ENCODE measurements at places on chromosomes 1 and 21. TPM values are rescaled to one million over a fixed set of nuclear protein-coding genes. Genes with fewer than 3 reads are reported as not detected.

Gene RNF186
- 4.3 TPM for total RNA-seq

- H3K27me3 ChIP-seq = no peaks in the 10 kb centered on the region
- peaks cover 6% of the 10 kb centered on the region for H3K4me1 ChIP-seq
- H3K4me3 ChIP-seq = no peak overlapping the region
- peak overlapping the region; percentile 57 for H3K27ac ChIP-seq
- DNase-seq = peak; percentile 79
Measured at GRCh38 chr21:41703857-41704501, 62.9 kb downstream of the RIPK4 start.

DNA sequence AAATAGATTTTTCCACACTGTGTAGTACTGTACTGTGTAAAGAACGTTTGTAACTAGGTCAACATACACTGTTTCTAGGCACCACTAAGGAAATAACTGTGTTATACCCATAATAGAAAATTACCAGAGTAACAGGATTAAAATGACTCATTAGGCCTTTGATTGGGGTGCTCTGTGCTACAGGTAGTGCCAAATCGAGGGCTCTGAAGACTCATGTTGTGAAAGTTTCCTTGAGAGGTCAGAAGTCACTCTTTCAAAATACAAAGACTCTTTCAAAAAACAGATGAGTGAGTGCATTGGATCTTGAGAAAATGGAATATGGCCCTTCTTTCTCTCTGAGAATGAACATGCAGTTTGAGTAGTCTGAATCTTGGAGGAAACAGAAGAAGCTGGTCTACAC, 143.0 kb downstream of the MRPL39 start:
- no peak overlapping the region for H3K27ac ChIP-seq
- no peaks in the 10 kb centered on the region for H3K4me1 ChIP-seq
- H3K36me3 ChIP-seq = no peaks in the 10 kb centered on the region
- H3K4me3 ChIP-seq = no peak overlapping the region

DNA sequence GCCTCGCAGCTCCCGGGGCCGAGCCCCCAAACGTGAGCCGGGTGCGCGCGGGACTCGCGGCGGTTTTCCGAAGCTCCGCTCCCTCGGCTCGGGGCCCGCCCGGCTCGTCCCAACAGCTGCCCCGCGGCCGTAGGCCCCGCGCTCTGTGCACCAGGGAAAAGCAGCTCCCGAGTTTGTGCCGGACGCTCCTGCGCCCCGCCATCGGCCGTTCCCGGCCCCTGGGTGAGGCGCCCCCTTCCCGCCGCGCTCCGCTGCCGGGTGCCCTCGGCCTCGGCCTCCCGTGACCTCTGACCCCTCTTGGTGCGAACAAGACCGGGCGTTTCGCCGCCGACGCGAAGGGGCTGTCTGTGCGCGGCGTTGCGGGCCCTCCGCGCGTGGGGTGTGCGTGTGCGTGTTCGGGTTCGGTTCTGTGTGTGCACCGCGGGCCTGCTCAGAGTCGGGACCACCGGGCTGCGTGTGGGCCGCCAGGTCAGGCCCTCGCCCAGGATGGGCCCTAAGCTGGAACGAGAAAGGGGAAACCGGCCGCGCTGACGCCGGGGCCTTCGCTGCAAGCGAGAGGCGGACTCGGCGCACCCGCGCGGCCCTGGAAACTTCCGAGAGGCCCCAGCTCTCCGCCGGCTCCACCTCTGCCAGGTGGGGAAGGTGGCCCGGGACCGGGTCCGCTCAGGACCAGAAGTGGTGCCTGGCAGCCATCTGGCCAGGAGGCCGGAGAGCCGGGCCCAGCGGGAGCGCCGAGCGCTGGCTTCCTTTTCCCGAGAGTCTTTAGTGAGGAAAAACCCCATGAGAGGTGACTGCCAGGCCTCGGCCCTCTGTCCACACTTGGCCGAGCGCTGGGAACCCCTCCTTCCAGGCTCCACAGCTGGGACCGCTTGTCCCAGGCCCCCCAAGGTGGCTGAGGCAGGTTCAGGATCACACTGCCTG, 1.9 kb downstream of the PRDM16 start:
- DNase-seq = no peak
- no peak overlapping the region for H3K27ac ChIP-seq
- peaks cover 7% of the 10 kb centered on the region for H3K27me3 ChIP-seq
- peak overlapping the region; percentile 81 for H3K4me3 ChIP-seq
- peaks cover 5% of the 10 kb centered on the region for H3K4me1 ChIP-seq

DNA sequence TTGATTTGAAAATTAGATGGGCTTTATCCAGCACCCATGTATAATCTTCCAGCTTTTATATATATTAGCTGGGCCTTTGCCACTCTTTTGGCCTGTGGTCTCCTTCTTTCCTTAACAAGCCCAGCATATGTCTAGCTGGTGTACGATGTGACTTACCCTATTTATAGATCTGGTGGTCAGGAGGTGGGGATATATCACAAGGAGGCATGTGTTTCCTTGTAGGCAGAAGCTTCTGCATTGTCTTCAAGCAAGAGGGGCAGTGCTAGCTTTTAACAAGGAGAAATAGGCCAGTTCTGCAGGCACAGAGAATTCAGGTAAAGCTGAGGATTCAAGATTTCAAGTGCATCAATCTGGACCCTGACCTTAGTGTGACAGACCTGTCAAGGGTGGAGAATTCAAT, 38.0 kb upstream of the DNASE2B start:
- no peak overlapping the region for H3K27ac ChIP-seq
- no peaks in the 10 kb centered on the region for H3K4me1 ChIP-seq
- no peaks in the 10 kb centered on the region for H3K36me3 ChIP-seq
- H3K27me3 ChIP-seq = no peaks in the 10 kb centered on the region

DNA sequence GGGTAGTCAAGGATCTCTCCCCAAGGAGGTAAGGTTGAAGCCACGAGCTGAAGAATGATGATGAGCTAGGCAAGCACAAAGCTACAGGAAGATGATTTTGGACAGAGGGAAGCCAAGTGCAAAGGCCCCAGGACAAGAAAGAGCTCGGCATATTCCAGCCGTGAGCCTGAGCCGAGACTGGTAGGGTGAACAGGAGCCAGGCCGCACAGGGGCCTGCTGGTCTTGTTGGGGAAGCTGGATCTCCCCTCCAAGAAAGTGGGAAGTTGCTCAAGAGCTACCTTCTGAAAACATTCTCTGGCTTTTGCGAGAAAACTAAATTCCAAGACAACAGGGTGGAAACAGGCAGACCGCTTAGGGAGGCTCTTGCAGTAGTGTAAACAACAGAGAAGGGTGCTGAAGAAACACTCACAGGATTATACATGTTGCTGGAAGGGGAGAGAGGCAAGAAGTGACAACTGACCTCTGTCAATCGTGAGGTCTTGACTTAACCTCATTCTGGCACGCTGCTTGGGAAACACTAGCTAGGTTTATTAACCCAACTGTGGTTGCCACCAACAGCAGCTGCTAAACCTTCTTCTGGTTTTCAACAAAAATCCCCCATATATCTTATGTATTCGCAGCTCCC, 625.2 kb downstream of the SMYD3 start:
- no peak overlapping the region for H3K27ac ChIP-seq
- no peaks in the 10 kb centered on the region for H3K27me3 ChIP-seq
- no peak overlapping the region for H3K4me3 ChIP-seq
- no peaks in the 10 kb centered on the region for H3K4me1 ChIP-seq
- no peak for DNase-seq

Gene SPRR2A
- not detected for total RNA-seq

GRCh38 chr1:59771361-59771760, 43.4 kb upstream of the HOOK1 start:
- no peaks in the 10 kb centered on the region for H3K27me3 ChIP-seq
- no peak overlapping the region for H3K4me3 ChIP-seq
- no peaks in the 10 kb centered on the region for H3K4me1 ChIP-seq
- H3K27ac ChIP-seq = no peak overlapping the region
- H3K36me3 ChIP-seq = no peaks in the 10 kb centered on the region

Gene SMIM1
- 4.7 TPM for total RNA-seq

Gene RAD54L
- not detected for total RNA-seq

- no peak overlapping the region for H3K27ac ChIP-seq
- H3K27me3 ChIP-seq = no peaks in the 10 kb centered on the region
- H3K4me3 ChIP-seq = no peak overlapping the region
- H3K36me3 ChIP-seq = peaks cover 6% of the 10 kb centered on the region
- no peak for DNase-seq
Measured at GRCh38 chr1:15876357-15877055, 29.0 kb downstream of the SPEN start.

DNA sequence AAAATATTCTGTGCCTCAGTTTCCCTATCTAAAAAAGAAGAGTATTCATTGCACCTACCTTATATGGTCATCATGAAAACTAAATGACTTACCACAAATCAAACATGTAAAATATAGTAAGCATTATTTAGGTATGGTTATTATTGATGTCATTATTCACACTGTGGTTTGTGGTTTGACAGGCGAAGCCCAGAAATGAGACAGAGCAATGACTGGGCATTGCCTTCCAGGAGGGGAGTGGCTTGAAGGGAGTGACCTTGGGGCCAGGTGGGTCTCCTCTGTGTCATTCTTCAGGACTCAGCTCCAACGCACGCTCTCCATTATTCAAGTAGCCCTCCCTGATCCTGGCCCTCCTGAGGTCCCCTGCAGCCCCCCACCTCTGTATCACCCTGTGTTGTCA, 133.7 kb downstream of the DMRTA2 start:
- peaks cover 3% of the 10 kb centered on the region for H3K27me3 ChIP-seq
- H3K36me3 ChIP-seq = no peaks in the 10 kb centered on the region
- no peak overlapping the region for H3K27ac ChIP-seq
- H3K4me1 ChIP-seq = no peaks in the 10 kb centered on the region

Gene TMEM54
- total RNA-seq = 109 TPM

Gene PLPPR4
- 2.3 TPM for total RNA-seq

- H3K27me3 ChIP-seq = no peaks in the 10 kb centered on the region
- no peak overlapping the region for H3K27ac ChIP-seq
- H3K36me3 ChIP-seq = peaks cover 6% of the 10 kb centered on the region
Measured at GRCh38 chr1:109241344-109241743, 8.0 kb upstream of the CELSR2 start.

- H3K27me3 ChIP-seq = no peaks in the 10 kb centered on the region
- no peaks in the 10 kb centered on the region for H3K4me1 ChIP-seq
- no peak overlapping the region for H3K4me3 ChIP-seq
- no peak overlapping the region for H3K27ac ChIP-seq
Measured at GRCh38 chr1:205124726-205125125, 2.9 kb upstream of the RBBP5 start.

DNA sequence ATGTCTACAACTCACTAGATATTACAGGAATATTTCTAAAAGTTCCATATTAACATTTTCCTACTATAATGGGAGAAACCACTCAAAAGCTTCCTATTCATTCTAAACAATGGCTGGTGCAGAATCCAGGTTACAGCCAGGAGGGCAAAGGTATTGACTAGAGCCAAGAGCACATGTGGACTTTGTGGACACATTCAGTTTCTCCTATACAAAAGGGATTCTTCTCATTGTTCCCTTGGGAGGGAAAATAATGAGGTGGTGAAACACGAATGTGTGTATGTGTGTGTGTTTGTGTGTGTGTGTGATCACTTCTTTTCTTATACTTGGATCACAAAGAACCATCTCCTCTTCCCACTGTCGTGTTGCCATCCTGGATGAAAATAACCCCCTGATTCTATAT, 1000.0 kb downstream of the ADGRL2 start:
- H3K4me1 ChIP-seq = no peaks in the 10 kb centered on the region
- no peaks in the 10 kb centered on the region for H3K27me3 ChIP-seq
- no peak for DNase-seq
- no peak overlapping the region for H3K27ac ChIP-seq

- H3K27ac ChIP-seq = no peak overlapping the region
- no peak overlapping the region for H3K4me3 ChIP-seq
- H3K27me3 ChIP-seq = no peaks in the 10 kb centered on the region
- no peak for DNase-seq
Measured at GRCh38 chr1:179951383-179952144, 3.0 kb upstream of the CEP350 start.

GRCh38 chr1:64302971-64303370, 99.5 kb downstream of the UBE2U start:
- no peaks in the 10 kb centered on the region for H3K36me3 ChIP-seq
- H3K4me1 ChIP-seq = no peaks in the 10 kb centered on the region
- no peak overlapping the region for H3K27ac ChIP-seq
- no peaks in the 10 kb centered on the region for H3K27me3 ChIP-seq
- no peak for DNase-seq
- no peak overlapping the region for H3K4me3 ChIP-seq

- H3K36me3 ChIP-seq = no peaks in the 10 kb centered on the region
- H3K4me3 ChIP-seq = no peak overlapping the region
- no peak for DNase-seq
Measured at GRCh38 chr1:232987774-232988140, 37.3 kb downstream of the NTPCR start.

GRCh38 chr1:106603616-106604015, 452.9 kb upstream of the PRMT6 start:
- H3K27ac ChIP-seq = no peak overlapping the region
- DNase-seq = no peak
- H3K4me3 ChIP-seq = no peak overlapping the region
- H3K4me1 ChIP-seq = no peaks in the 10 kb centered on the region
- no peaks in the 10 kb centered on the region for H3K36me3 ChIP-seq

DNA sequence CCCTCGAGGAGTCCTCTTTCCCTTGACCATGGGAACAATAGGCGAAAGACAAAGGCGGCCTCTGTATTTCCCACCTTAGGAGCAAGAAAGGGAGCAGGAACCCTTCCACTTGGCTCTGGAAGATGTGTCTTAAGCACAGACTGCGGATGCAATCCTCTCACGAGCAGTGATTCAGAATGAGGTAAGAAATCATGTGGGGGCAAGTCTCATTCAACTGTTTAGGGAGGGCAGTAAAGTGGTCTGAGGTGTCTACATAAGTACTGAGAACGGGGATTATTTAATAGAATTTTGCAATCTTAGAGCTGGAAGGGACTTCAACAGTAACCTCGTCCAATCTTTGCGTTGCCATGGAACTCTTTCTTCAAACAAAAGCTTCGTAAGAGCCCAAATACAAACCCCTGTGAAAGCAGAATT, 1.6 kb upstream of the DYRK3 start:
- H3K4me1 ChIP-seq = peaks cover 3% of the 10 kb centered on the region
- DNase-seq = no peak
- H3K36me3 ChIP-seq = no peaks in the 10 kb centered on the region
- no peaks in the 10 kb centered on the region for H3K27me3 ChIP-seq
- peak overlapping the region; percentile 92 for H3K27ac ChIP-seq
- no peak overlapping the region for H3K4me3 ChIP-seq

- H3K27ac ChIP-seq = peak overlapping the region; percentile 85
- peaks cover 34% of the 10 kb centered on the region for H3K4me1 ChIP-seq
- no peaks in the 10 kb centered on the region for H3K36me3 ChIP-seq
- H3K27me3 ChIP-seq = no peaks in the 10 kb centered on the region
Measured at GRCh38 chr1:28507247-28507645, 1.4 kb downstream of the RCC1 start.

- no peak overlapping the region for H3K4me3 ChIP-seq
- no peak overlapping the region for H3K27ac ChIP-seq
- H3K36me3 ChIP-seq = no peaks in the 10 kb centered on the region
Measured at GRCh38 chr1:172107316-172107975, 266.1 kb downstream of the DNM3 start.

DNA sequence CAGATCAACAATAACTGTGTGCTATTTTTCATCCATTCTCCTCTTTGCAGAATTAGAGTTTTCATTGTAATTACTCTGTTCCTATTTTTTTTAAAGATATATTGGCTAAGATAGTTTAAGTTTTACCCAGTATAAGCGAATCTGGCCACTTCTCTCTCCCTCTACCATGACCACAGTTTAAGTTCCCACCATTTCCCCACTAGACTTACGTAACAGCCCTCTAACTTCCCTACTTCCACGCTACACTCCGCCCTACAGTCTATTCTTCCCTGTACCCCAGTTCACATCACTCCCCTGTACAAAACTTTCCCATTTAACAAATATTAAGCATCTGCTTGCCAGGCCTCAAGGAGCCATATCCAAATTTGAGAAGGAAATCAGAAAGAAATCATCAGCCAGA, 16.5 kb downstream of the CTSK start:
- DNase-seq = no peak
- no peak overlapping the region for H3K4me3 ChIP-seq
- no peaks in the 10 kb centered on the region for H3K4me1 ChIP-seq
- no peaks in the 10 kb centered on the region for H3K36me3 ChIP-seq
